H9 (cell line): ENCODE measurements at places on chromosomes 5 and 9. TPM values are rescaled to one million over a fixed set of nuclear protein-coding genes. Genes with fewer than 3 reads are reported as not detected.

DNA sequence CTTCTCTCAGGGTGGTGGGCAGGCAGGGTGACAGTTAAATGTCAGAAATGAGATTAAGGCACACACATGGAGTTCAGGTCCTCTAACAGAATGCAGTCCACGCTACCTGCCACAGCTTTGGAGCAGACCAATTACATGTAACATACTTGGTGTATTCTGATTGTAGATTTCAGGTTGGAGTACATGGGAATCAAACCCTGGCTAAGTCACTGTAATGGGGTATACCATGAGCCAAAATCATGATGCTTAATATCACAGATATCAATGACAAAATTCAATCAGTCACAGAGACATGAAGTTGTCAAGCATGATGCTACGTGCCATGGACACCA is 48.9 kb downstream of the MEF2C start:
- DNase-seq = no peak
- H3K4me3 ChIP-seq = no peak overlapping the region
- no peaks in the 10 kb centered on the region for H3K27me3 ChIP-seq
- H3K36me3 ChIP-seq = no peaks in the 10 kb centered on the region
- no peak overlapping the region for H3K27ac ChIP-seq
- H3K4me1 ChIP-seq = no peaks in the 10 kb centered on the region; the same call in 1 of the 2 replicates

Gene NUTM2F
- 0.15 TPM in 1 of 2 replicates, not detected in the other for total RNA-seq

GRCh38 chr9:18526685-18527084 is 52.7 kb downstream of the ADAMTSL1 start:
- H3K4me1 ChIP-seq = no peaks in the 10 kb centered on the region
- H3K27ac ChIP-seq = no peak overlapping the region
- DNase-seq = no peak
- H3K4me3 ChIP-seq = no peak overlapping the region
- no peaks in the 10 kb centered on the region for H3K27me3 ChIP-seq

DNA sequence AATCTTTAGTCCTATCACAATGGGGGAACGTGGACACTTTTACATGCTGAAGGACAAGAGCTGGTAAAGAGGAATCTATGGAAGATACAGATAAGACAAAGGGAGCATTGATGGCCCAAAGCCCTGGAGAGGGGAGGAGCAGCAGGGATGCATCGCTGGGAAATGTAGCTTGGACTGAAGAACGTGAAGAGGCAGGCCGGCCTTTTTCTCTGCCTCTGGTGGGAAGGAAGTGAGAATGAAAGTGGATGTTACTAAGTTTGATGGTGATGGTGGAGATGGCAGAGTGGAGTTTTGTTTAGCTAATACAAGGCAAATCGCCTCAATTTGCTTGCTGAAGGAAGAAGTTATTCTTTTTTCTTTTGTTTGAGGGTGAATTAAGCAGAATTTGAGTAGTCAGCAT is 124.6 kb upstream of the TAF11L2 start:
- H3K36me3 ChIP-seq = no peaks in the 10 kb centered on the region
- no peaks in the 10 kb centered on the region for H3K27me3 ChIP-seq
- DNase-seq = no peak
- no peak overlapping the region for H3K27ac ChIP-seq
- H3K4me1 ChIP-seq = peaks cover 9% of the 10 kb centered on the region; the same call in 1 of the 2 replicates

- DNase-seq = no peak
- no peak overlapping the region for H3K27ac ChIP-seq
- H3K27me3 ChIP-seq = no peaks in the 10 kb centered on the region
- no peaks in the 10 kb centered on the region; the same call in 2 of the 3 replicates for H3K36me3 ChIP-seq
Observed at GRCh38 chr9:91896513-91897121, 53.4 kb downstream of the ROR2 start.

GRCh38 chr9:13181652-13182051 is 97.8 kb downstream of the MPDZ start:
- no peak for DNase-seq
- no peaks in the 10 kb centered on the region for H3K27me3 ChIP-seq
- H3K4me1 ChIP-seq = no peaks in the 10 kb centered on the region
- no peak overlapping the region for H3K4me3 ChIP-seq
- H3K36me3 ChIP-seq = peaks cover 25% of the 10 kb centered on the region

Gene MUSK
- not detected in 2 replicates for total RNA-seq

Gene ADAMTS6
- 0.29 and 0.33 TPM in 2 replicates for total RNA-seq

DNA sequence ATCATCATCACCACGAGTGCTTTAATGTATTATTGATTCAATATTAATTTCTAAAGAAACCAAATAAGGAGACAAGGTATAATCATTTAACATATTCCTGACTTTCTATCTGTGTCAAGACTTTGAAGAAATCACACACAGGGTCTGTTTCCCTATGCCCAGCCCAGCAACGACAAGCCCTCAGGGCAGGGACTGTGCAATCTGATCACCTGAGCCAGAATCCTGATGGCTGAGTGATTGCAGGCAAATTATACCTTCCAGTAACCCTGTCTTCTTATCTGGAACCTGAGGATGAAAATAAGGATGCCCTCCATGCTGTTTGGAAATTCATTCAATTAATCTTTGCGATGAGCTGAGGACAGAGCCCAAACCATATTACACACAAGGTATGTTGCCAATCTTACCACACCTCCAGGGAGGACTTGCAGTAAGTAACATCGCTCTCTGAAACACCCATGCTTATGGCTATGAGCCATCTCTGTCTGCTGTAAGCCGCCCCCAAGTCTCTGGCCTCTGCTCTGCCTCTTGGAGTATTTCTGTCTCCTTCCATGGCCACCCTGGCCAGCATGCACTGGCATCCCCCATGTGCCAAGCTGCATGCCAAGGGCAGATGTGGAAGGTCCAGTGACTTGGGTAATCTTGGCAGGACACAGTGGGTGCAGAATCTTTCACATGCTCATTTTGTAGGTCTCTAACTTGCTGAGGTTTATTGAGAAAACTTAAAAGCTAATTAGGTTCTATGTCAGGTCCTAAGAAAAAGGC is 10.6 kb downstream of the TAS2R1 start:
- peaks cover 3% of the 10 kb centered on the region; the same call in 1 of the 2 replicates for H3K4me1 ChIP-seq
- no peak overlapping the region for H3K27ac ChIP-seq
- H3K27me3 ChIP-seq = no peaks in the 10 kb centered on the region

GRCh38 chr5:23648656-23649055 is 141.2 kb downstream of the PRDM9 start:
- DNase-seq = no peak
- H3K27ac ChIP-seq = no peak overlapping the region
- no peak overlapping the region for H3K4me3 ChIP-seq
